HFFc6 (cell line): ENCODE measurements at places on chromosomes 3 and 15.

- no peak for DNase-seq
These were observed 175.8 kb downstream of the TLE3 start for GRCh38 chr15:69921626-69922619.

GRCh38 chr3:104855702-104856101 lies 511.0 kb upstream of the ALCAM start:
- DNase-seq: no peak

DNA sequence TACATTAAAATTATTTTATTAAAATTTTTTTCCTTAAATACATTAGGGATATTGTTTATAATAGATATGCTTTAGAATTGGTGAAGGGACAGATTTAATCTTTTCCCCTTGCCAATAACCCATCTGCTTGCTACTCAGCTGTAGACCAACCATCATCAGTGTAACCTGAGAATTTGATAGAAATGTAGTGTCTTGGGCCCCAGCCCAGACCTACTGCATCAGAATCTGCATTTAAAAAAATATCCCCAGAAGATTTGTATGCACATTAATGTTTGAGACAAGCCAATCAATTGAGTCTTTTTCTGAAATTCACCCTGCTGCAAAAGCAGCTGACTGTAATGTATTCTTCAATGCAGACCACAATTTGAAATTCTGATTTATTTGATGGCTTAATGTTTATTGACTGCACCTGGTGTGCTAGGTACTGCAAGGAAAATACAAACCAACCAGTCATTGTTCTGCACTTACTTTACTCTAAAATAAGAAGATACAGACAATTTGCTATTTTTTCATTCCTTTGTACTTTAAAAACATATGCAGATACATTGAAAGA lies 190.7 kb upstream of the SGO1 start:
- DNase-seq: no peak

DNA sequence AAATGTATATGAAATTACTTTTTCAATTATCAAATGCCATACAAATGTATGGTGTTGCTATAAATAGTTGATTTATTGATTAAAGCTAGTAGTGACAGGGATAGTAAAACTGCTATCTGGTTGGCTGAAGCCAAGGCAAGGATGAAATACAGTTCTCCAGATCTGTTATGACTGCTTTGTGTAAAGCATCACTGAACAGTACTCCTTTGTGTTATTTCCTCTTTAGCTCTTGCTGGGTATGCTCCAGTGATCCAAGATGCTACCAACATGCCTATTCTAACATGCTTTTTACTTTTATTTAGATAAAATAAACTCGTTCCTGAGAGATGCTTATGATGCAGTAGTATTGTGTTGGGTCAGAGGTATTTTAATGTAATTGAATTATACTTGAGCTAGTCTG lies 12.4 kb upstream of the UBR1 start:
- no peak for DNase-seq

GRCh38 chr3:122577409-122578031 lies at the start of gene PARP15:
TSS of gene PARP15 (plus strand) at chr3:122577650. CDS start at chr3:122577668, 18 bp downstream.
- DNase-seq: no peak

GRCh38 chr3:102332934-102333333 lies 101.9 kb upstream of the ZPLD1 start:
- DNase-seq: no peak

GRCh38 chr3:195548006-195548405 lies 4.9 kb upstream of the PPP1R2 start:
- DNase-seq: no peak

GRCh38 chr3:141380987-141381386 lies 12.7 kb downstream of the ZBTB38 start:
- DNase-seq: no peak

DNA sequence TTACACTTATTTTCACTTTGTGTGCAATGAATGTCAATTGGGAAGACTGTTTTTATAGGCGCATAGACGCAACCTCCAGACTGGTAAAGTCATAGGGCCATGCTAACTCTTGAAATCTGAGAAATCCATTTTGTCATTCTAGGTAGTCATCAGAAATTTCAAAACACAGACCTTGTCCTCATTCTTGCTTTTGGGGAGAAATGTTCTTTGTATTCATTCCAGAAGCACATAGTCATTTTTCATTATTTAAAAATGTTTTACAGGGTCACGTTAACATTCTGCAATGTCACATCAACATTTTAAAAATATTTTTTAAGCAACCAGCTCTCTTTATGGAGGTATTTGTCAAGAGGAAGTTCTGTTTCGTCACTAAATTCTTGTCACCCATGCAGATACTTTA lies 898.4 kb downstream of the PDCD6IP start:
- DNase-seq: no peak

GRCh38 chr3:183252973-183253527 lies at the start of gene B3GNT5:
TSS of gene B3GNT5 (plus strand) at chr3:183253253. CDS start at chr3:183269799, 16,546 bp downstream.
- no peak for DNase-seq

- no peak for DNase-seq
These were observed 2.0 kb upstream of the FSIP1 start for GRCh38 chr15:39784638-39785037.

- DNase-seq: no peak
These were observed 21.6 kb upstream of the SPTBN5 start for GRCh38 chr15:41915255-41915994.

- no peak for DNase-seq
These were observed 12.7 kb upstream of the CFAP100 start for GRCh38 chr3:126381966-126382365.

- no peak for DNase-seq
These were observed 27.4 kb upstream of the CHST2 start for GRCh38 chr3:143092191-143092590.

GRCh38 chr3:57026944-57027343 lies 33.5 kb upstream of the SPATA12 start:
- DNase-seq: peak; percentile 10

GRCh38 chr15:87219650-87220615 lies 1036.6 kb downstream of the NTRK3 start:
- DNase-seq: peak; percentile 87

- no peak for DNase-seq
These were observed 11.9 kb downstream of the GOLGB1 start for GRCh38 chr3:121737644-121738043.

DNA sequence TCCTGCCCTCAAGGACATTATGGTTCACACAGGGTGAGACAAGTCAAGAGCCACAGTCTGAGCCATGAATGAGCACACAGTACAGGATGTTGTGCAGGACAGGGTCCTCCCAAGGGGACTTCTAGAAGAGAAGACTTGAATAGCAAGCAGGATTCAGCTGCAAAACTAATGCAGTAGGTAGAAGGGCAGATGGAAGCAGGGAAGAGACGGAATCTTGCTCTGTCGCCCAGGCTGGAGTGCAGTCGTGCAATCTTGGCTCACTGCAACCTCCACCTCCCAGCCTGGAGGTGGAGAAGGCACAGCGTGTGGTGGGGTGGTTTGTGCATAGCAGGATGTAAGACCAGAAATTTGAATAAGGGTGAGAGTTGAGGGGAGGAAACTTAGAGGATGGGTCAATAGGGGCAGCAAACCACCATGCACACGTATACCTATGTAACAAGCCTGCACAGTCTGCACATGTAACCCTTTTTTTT lies 8.0 kb downstream of the BCL2L10 start:
- DNase-seq: no peak

DNA sequence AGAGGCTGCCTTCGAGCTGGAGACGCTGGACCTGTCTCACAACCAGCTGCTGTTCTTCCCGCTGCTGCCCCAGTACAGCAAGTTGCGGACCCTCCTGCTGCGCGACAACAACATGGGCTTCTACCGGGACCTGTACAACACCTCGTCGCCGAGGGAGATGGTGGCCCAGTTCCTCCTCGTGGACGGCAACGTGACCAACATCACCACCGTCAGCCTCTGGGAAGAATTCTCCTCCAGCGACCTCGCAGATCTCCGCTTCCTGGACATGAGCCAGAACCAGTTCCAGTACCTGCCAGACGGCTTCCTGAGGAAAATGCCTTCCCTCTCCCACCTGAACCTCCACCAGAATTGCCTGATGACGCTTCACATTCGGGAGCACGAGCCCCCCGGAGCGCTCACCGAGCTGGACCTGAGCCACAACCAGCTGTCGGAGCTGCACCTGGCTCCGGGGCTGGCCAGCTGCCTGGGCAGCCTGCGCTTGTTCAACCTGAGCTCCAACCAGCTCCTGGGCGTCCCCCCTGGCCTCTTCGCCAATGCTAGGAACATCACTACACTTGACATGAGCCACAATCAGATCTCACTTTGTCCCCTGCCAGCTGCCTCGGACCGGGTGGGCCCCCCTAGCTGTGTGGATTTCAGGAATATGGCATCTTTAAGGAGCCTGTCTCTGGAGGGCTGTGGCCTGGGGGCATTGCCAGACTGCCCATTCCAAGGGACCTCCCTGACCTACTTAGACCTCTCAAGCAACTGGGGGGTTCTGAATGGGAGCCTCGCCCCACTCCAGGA lies 21.1 kb downstream of the NRROS start:
- DNase-seq: no peak

DNA sequence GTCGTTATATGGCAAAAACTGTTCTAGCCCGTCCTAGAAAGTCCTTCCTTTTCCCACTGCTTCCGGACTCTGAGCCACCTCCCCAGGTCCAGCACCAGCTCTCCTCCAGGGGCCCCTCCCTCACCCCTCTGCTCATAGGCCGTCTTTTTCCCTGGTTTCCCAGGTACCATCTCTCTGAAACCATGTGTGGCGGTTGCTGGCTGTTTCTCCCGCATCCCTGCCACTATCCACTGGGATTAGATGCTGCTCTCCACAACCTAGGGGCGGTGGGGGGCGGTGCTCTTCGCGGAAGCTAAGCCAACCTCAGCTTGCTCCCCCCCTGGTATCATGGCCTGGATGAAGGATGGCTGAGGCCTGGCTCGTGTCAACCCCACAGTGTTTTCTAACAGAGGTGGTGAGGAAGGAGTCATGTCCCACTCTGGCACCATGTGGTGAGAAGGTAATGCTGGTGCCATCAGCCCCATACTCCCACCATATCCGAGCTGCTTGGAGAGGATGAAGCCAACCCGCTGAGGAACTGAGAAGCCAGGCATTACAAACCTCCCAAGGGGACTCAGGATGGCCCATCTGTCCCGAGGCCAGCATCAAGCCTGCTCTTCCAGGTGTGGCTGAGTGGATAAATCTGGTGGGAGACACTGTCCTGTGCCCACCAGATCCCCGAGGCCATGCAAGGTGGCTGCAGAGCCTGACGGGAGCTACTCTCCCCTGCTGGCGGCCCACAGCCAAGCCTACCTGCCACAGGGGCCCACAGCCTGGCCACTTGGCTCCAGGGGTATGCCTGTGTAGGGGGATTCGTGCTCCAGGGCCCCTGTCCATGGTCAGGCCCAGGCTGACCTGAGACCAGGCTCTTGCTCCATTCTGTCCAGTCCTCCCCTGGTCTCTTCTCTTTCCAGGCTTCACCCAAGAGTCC lies 27.9 kb upstream of the SLC41A3 start:
- no peak for DNase-seq

DNA sequence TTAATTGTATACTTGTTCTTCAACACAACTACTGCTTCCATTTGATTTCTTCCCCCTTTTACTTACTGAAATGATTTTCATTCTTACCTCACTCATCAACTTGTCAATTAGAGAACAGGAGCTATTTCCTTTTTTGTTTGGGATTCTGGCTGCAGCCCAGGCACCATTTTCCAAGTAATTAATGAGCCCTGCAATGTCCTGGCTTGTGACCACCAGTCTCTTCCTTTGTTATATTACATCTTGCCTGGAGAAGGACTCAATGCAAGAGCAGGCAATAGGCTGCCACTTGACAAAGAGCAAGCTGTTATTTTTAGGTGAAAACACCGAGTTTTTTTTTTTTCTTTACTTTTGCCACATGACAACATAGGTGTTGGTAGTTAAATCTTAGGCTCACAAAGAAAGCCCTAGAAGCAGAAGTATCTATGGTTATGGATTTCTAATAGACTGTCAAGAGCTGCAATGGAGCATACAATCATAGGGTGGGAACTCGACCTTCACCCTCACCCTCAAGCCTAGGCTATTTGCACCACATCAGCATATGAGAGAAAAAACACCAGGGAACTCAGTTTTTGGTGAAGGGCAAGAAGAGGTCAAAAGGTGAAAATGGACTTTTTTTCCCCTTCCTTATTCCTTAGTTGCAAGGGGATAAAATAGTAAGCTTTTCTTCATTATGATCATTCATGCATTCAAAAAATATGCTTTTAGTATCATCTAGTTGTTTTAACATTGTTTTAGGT lies 114.9 kb downstream of the TNIK start:
- DNase-seq: no peak

GRCh38 chr15:76147906-76148570 lies 88.3 kb downstream of the TMEM266 start:
- no peak for DNase-seq

DNA sequence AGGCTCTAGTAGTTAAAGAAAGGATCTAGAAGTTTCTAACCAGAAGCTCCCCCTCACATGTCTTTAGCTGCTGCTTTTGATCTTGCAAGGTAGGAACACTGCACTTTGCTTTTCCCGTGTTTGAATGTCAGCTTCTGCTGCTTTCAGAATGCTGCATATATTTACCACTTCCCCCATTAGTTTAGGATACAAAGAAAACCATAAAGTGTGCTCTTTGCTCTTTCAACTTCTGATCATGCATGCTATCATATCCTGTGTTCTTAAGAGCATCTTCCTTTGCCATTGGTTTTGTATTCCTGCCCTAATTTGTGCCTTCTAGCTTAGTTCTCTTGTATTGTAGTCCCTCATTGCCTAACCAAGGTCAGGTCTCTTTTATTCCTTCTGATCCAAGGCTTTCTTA lies 43.3 kb downstream of the ZNF609 start:
- DNase-seq: no peak

GRCh38 chr3:108090049-108090700 lies 656 bp downstream of the CD47 start:
- DNase-seq: no peak

DNA sequence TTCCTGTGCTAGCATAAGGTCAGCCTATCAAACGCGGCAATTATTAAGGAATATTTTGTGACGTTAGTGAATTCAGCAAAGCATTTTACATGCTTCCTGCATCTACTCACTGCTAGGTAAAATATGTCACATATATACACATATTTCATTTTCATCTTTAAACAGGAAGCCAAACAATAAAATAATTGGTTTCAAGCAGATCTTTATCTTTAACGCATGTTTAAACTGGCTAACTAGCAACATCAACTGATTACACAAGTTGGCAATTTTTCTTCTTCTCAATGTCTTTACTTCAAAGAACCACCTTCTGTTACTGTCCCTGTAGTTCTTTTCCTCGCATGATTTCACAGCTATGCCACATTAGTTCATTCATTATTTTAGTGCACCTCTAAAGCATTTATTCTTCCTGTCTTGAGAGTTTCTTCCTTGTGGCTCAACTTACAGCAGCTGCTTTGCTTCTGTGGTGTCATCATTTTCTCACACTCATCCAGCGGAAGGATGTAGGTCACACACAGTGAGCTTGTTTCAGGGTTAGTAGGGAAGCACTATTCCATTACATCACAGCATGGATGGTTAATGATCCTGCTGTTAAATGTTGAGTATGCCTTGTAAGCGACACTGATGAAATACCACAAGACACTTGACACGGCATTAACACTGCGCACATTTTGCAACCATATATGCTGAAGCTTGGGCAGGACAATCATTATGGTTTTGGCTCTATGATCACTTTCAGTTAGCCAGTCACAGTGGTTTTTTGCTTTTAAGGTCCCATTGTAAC lies 2.3 kb upstream of the BCHE start:
- DNase-seq: no peak

- no peak for DNase-seq
These were observed 365.2 kb upstream of the DPH6 start for GRCh38 chr15:35911052-35911777.

- no peak for DNase-seq
These were observed 48.2 kb downstream of the SPATA12 start for GRCh38 chr3:57108684-57109083.
